ENCODE measurements at places on chromosomes 7 and 10.
A peak's percentile ranks its signal among the peaks of the same experiment; 100 is the strongest.

GRCh38 chr10:122112021-122112616 is 123.2 kb downstream of the TACC2 start:
- no peak for DNase-seq
- peaks cover 22% of the 10 kb centered on the region for H3K4me1 ChIP-seq
- no peaks in the 10 kb centered on the region for H3K27me3 ChIP-seq
- H3K36me3 ChIP-seq, result no peaks in the 10 kb centered on the region
- H3K27ac ChIP-seq, result peak overlapping the region; percentile 95
- peak overlapping the region; percentile 69 for H3K4me3 ChIP-seq

- peaks cover 4% of the 10 kb centered on the region for H3K4me1 ChIP-seq
- H3K27me3 ChIP-seq, result peaks cover 5% of the 10 kb centered on the region
- no peak for DNase-seq
- no peak overlapping the region for H3K4me3 ChIP-seq
- H3K27ac ChIP-seq, result no peak overlapping the region
Observed at GRCh38 chr10:45152726-45153125, 152.0 kb downstream of the ZNF22 start.

- no peaks in the 10 kb centered on the region for H3K4me1 ChIP-seq
- H3K27me3 ChIP-seq, result no peaks in the 10 kb centered on the region
- no peaks in the 10 kb centered on the region for H3K36me3 ChIP-seq
- no peak overlapping the region for H3K27ac ChIP-seq
- no peak for DNase-seq
Observed at GRCh38 chr7:80095545-80095944, 39.1 kb upstream of the GNAI1 start.

- no peak overlapping the region for H3K27ac ChIP-seq
- no peaks in the 10 kb centered on the region for H3K27me3 ChIP-seq
- DNase-seq, result no peak
- H3K4me3 ChIP-seq, result no peak overlapping the region
- no peaks in the 10 kb centered on the region for H3K36me3 ChIP-seq
- peaks cover 1% of the 10 kb centered on the region for H3K4me1 ChIP-seq
Observed at GRCh38 chr7:17415955-17416354, 117.5 kb downstream of the AHR start.

DNA sequence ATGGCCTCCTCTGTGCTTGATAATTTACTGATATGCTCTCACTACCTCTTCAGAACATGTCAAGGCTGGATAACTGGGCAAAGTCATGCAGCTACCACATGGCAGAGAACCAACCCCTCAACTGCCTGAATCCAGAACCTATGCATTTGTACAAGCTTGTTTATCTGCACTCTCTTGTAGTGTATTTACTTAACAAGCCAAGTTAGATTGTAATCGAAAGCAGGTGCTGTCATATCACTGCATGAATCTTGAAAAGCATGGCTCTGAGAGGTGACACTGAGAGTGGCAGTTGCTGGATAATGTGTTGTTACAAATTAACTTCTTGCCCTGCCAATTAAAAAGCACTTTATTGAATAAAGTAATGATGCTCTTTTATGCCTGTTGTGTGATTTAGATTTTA is 588.6 kb downstream of the NRG3 start:
- no peak overlapping the region for H3K4me3 ChIP-seq
- no peak for DNase-seq
- no peaks in the 10 kb centered on the region for H3K27me3 ChIP-seq
- peaks cover 5% of the 10 kb centered on the region for H3K36me3 ChIP-seq
- H3K27ac ChIP-seq, result no peak overlapping the region

DNA sequence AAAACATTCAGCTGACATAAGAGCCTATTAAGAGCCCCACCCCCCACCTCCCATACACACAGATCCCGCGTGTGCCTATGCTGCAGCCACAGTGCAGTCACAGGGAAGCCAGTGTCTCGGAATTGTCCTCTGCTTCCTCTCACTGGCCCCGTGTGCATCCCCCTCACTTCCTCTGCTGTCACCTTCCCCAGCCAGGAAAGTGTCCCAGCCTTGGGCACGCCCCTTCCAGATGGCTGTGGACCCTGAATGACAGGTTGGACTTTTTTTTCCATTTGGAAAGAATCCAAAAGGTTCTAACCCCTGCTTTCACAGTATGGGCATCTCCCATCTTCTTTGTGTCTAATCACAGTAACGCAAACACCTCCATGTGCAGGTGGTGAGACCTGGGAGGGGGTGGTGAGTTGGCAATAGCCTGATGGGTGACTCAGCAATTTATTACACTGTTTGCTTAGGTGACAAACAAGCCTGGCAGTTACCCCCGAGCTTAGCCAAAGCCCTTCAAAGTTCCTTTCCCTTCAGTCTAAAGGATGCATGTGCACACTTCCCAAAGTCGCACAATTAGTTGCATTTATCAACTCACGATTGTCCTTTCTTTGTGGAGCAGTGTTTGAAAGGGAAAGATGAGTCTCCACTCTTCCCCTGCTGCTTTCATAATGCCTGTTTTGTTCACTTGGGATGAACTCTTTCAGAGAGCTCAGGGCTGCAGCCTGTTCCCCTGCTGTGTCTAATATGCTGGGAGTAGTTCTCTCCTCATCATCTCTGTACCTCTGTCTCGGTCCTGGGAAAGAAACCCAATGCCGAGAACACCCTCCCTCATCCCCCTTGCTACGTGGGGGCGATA is 67.5 kb upstream of the EFCAB10 start:
- no peak for DNase-seq
- H3K4me1 ChIP-seq, result peaks cover 30% of the 10 kb centered on the region
- H3K4me3 ChIP-seq, result no peak overlapping the region
- peaks cover 1% of the 10 kb centered on the region for H3K36me3 ChIP-seq
- H3K27ac ChIP-seq, result peak overlapping the region; percentile 86

GRCh38 chr10:57799625-57800024 is 468.1 kb downstream of the IPMK start:
- no peaks in the 10 kb centered on the region for H3K27me3 ChIP-seq
- H3K4me3 ChIP-seq, result no peak overlapping the region
- H3K36me3 ChIP-seq, result no peaks in the 10 kb centered on the region
- no peaks in the 10 kb centered on the region for H3K4me1 ChIP-seq

GRCh38 chr10:75733135-75733890 is 301.9 kb downstream of the LRMDA start:
- H3K27ac ChIP-seq, result no peak overlapping the region
- H3K4me3 ChIP-seq, result no peak overlapping the region
- no peak for DNase-seq
- peaks cover 18% of the 10 kb centered on the region for H3K4me1 ChIP-seq

GRCh38 chr10:86522510-86522855 is 891 bp upstream of the WAPL start:
- no peaks in the 10 kb centered on the region for H3K27me3 ChIP-seq
- H3K4me1 ChIP-seq, result peaks cover 20% of the 10 kb centered on the region
- peak overlapping the region; percentile 68 for H3K27ac ChIP-seq
- peak overlapping the region; percentile 94 for H3K4me3 ChIP-seq

GRCh38 chr10:12391206-12391605 is 41.9 kb downstream of the CAMK1D start:
- H3K27ac ChIP-seq, result no peak overlapping the region
- peaks cover under 1% of the 10 kb centered on the region for H3K36me3 ChIP-seq
- peaks cover 7% of the 10 kb centered on the region for H3K4me1 ChIP-seq
- no peak for DNase-seq
- H3K27me3 ChIP-seq, result peaks cover 18% of the 10 kb centered on the region
- H3K4me3 ChIP-seq, result no peak overlapping the region

GRCh38 chr10:70698211-70698610 is 25.9 kb downstream of the ADAMTS14 start:
- H3K4me1 ChIP-seq, result no peaks in the 10 kb centered on the region
- no peaks in the 10 kb centered on the region for H3K36me3 ChIP-seq
- no peak for DNase-seq
- H3K27me3 ChIP-seq, result no peaks in the 10 kb centered on the region
- no peak overlapping the region for H3K4me3 ChIP-seq
- H3K27ac ChIP-seq, result no peak overlapping the region

- H3K4me1 ChIP-seq, result peaks cover 4% of the 10 kb centered on the region
- no peaks in the 10 kb centered on the region for H3K27me3 ChIP-seq
- H3K4me3 ChIP-seq, result no peak overlapping the region
- no peak for DNase-seq
Observed at GRCh38 chr10:33899578-33900531, 565.4 kb upstream of the NRP1 start.

- no peak for DNase-seq
- H3K4me3 ChIP-seq, result no peak overlapping the region
- H3K4me1 ChIP-seq, result no peaks in the 10 kb centered on the region
- H3K36me3 ChIP-seq, result peaks cover 2% of the 10 kb centered on the region
Observed at GRCh38 chr10:28012990-28013515, 14.2 kb upstream of the ODAD2 start.

DNA sequence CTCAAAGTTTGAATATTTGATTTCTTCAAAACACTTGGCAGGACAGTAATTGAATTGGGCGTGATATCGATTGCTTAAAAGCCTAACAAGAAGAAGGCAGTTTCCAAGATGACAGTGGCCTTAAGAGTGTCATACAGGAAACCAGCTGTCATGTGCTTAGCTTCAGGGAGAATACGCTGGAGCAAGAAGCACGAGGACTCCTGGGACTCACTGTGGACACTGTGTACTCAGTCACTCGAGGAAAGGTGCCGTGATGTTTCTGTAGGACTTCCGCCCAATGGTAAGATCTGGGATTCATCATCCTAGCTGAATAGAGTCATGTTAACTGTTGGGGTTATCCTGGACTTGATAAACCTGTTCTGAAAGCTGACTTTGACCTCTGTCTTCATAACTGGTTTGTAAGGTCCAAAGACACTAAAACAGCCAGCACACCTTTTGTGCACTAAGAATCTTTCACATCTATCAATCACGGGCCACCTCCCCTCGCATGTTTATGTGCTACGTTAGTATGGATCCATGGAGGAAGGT is 113.5 kb downstream of the CELF2 start:
- H3K4me3 ChIP-seq, result no peak overlapping the region
- DNase-seq, result no peak
- no peaks in the 10 kb centered on the region for H3K36me3 ChIP-seq
- peaks cover 24% of the 10 kb centered on the region for H3K27me3 ChIP-seq
- peaks cover 5% of the 10 kb centered on the region for H3K4me1 ChIP-seq
